ENCODE measurements at places on chromosomes 6 and 20.

DNA sequence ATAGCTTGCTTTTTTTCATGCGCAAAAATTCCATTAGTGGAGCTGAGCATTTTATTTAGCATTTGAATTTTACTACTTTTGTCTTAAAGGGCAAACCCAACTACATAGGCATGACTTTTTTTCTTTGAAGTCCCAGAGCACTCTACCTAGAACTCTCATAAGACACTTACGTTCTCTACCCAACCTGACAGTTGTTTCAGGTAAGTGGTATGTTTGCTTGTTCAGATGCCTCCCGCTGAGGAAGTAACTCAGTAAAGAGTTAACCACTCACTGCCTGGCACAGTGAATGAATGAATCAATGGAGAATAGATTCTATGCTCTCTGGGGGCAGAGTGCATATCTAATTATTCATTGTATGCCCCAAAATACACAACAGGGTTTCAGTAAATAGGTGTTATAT lies 212.3 kb upstream of the PRDM1 start:
- DNase-seq = no peak

DNA sequence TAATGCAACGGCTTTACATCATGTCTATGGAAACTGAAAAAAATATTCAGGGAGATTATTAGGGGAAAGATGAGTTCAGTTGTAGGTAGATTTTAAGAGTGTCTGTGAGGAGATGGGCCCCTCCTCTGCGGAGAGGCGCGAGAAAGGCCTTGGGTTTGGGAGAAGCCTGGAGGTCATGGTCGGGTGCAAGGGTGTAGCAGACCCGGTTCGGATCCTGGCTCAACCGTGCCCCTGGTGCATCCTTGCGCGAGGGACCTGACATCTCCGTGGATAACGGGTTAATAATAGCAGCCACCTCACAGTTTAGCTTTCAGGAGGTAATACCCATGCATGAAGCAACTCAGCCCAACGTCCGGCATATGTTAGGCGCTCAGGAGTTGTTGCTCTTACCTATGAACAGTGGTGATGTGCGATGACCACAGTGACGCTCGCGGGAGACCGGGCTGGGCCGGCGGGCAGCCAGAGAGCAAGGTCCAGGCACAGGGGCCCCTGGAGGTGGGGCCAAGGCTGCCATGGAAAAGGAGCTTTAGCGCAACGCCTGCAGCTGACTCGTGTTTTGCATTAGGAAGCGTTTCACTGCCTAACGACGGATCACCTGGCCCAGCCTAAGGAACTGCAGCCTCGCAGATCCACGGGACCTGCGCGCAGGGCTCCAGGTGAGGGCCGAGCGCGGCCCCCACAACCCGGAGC lies 146.4 kb upstream of the ARID1B start:
- no peak for DNase-seq

DNA sequence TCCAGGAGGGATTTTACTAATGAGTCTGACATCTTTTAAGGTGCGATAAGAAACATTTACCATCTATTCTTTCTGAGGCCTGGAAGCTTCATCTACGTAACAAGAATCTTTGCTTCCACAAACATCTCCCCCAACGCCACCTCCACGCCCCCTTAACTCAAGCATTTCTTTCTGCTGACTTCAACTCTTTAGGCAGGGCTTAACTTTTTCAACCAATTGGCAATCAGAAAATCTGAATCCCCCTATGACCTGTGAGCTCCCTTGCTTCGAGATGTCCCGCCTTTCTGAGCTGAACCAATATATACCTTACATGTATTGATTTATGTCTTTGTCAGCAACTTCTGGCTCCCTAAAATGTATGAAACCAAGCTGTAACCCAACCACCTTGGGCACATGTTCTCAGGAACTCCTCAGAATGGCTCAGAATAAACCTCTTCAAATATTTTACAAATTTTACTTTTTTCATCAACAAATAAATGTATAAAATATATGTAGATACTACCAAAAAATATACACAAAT lies 11.5 kb downstream of the OR2H2 start:
- no peak for DNase-seq

GRCh38 chr6:18413381-18413780 lies 26.2 kb downstream of the RNF144B start:
- no peak for DNase-seq

GRCh38 chr20:45967551-45968080 lies 4.4 kb downstream of the ZNF335 start:
- DNase-seq = no peak

DNA sequence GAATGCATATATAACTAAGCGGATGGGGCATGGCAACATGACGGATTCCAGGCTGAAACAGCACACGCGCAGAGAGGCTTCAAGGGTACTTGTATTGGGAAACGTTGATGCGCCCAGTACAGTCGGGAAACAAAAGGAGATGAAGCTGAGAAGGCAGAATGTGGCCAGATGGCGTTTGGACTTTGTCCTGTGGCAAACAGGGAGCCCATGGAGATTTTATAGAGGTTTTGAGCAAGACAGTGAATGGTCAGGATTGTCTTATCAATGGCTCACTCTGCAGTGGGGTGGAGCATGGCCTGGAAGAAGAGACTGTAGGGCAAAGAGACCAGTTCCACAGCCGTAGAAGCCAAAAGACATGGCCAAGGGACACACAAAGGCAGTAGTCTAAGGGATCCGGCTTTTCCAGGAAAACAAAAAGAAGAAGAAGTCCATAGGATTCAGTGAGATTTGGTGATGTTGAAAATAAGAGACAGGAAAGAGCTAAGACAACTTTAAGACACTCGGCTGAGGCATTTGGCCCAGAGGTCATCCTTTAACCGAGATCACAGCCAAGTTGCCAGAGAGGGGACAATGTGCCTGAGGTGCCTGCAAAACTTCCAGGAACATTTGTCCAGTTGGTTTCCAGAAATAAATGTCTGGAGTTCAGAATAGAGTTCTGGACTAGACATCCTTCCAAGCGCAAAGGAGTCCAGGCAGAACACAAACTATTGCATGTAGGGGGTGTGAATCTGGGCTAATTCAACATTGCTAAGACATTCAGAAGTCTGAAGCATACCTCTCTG lies 123.0 kb upstream of the RREB1 start:
- DNase-seq = no peak

GRCh38 chr6:156866220-156867015 lies 89.2 kb downstream of the ARID1B start:
- DNase-seq = no peak

- DNase-seq = no peak
These were observed 119.4 kb downstream of the JARID2 start for GRCh38 chr6:15365273-15365687.

DNA sequence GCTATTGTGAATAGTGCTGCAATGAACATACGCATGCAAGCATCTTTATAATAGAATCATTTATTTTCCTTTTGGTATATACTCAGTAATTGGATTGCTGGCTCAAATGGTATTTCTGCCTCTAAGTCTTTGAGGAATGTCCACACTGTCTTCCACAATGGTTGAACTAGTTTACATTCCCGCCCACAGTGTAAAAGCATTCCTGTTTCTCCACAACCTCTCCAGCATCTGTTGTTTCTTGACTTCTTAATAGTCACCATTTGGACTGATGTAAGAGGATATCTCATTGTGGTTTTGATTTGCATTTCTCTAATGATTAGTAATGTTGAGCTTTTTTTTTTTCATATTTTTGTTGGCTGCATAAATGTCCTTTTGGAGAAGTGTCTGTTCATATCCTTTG lies 208.7 kb downstream of the PHF3 start:
- DNase-seq = no peak

- no peak for DNase-seq
These were observed 1.1 kb upstream of the AFDN start for GRCh38 chr6:167825332-167826229.

DNA sequence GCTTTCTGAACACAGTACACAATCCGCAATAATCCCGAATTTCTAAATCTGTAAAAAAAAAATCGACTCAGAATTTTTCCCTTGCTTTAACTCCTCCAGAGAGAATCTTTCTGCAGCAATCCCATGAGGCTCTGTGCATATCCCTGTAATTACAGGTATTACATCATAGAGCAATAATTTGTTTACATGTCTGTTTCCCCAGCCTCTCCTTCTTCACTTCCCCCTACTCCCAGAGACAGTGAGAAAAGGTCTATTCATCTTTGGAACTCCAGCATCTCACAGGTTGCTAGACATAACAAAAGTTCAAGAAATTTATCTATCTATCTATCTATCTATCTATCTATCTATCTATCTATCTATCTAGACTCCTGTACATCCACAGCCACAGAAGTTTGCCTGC lies 26.0 kb downstream of the KLHL31 start:
- no peak for DNase-seq

GRCh38 chr20:23386304-23387117 lies 24.5 kb downstream of the GZF1 start:
- DNase-seq = no peak

GRCh38 chr6:33313709-33314514 lies at the start of gene TAPBP:
TAPBP (minus strand) TSS chr6:33314078; CDS start chr6:33314041, 37 bp downstream.
- peak; percentile 75 for DNase-seq

GRCh38 chr6:120058410-120058809 lies 708.8 kb upstream of the MAN1A1 start:
- DNase-seq = no peak

DNA sequence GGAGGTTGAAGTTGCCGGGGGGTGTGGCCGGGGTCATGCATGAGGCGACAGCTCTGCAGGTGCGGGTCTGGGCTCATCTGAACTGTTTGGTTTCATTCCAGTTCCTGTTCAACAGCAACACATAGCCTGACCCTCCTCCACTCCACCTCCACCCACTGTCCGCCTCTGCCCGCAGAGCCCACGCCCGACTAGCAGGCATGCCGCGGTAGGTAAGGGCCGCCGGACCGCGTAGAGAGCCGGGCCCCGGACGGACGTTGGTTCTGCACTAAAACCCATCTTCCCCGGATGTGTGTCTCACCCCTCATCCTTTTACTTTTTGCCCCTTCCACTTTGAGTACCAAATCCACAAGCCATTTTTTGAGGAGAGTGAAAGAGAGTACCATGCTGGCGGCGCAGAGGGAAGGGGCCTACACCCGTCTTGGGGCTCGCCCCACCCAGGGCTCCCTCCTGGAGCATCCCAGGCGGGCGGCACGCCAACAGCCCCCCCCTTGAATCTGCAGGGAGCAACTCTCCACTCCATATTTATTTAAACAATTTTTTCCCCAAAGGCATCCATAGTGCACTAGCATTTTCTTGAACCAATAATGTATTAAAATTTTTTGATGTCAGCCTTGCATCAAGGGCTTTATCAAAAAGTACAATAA lies 72.5 kb downstream of the PTPN1 start:
- DNase-seq = no peak

DNA sequence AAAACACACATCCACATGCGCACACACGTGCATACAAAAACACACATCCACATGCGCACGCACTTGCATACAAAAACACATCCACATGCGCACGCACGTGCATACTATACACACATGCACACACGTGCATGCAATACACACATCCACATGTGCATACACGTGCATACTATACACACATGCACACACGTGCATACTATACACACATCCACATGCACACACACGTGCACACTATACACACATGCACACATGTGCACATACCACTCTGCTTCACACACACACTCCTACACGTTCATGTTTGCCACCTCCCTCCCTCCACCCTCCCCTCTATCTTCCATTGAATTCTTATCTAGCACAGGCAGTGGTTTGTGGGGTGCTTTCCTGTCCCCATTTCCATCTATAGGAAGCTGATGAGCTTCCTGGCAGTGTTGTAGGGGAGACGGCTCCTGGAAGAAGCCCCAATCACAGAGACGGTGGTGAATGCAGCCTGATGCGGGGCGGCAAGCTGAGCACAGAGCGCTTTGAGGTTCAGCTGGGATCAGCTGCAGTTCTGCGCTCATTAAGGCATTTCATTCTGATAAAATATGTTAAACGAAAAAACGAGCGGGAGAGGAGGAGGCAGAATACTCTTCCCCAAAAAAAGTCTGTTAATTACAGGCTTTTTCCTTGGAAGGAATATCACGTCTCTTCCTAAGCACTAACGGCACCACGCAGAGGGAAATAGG lies 287.7 kb downstream of the TAF4 start:
- no peak for DNase-seq

GRCh38 chr20:39021748-39022147 lies 59.6 kb downstream of the DHX35 start:
- peak; percentile 70 for DNase-seq

- no peak for DNase-seq
These were observed 210.5 kb downstream of the ERMARD start for GRCh38 chr6:169961772-169962561.

GRCh38 chr6:117550618-117551242 lies 51.6 kb downstream of the GOPC start:
- DNase-seq = no peak

DNA sequence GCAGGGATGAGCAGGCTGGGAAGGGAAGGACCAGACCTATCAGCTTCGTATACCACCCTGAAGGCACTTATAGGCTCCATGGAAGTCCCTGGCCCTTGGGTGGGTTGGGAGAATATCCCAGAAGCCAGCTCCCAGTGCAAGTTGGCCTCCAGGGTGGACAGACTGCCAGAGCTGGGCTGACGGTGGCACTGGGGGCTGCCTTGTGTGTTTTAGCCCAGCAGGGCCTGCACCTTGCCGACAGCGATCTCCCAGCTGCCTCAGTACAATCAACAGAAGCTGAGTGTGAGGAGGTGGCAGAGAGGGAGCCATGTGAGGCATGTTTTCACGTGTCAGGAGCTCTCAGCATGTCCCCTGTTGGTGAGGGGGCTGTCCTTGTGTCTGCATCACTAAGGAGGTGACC lies 159.5 kb downstream of the VEGFA start:
- no peak for DNase-seq

DNA sequence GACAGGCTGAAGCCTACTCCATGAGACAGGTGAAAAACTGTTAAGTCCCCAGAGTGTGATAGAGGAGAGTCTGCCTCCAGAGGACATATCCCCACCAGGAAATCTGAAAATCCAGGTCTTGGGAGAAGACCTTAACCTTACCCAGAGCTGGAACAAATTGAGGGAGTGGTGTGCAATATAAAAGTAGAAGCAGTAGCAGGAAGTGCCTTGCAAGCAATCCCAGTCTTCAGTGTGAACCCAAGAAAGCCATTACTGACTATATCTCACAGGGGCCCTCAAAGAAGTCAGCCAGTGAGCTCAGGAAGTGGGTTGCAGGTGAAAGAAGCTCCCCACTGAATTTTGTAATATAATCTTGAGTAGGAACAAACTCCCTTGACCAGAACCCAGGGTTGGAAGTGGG lies 41.9 kb upstream of the PKIB start:
- no peak for DNase-seq

GRCh38 chr20:23197836-23198235 lies 111.7 kb upstream of the CD93 start:
- DNase-seq = no peak

- DNase-seq = peak; percentile 13
These were observed 34.6 kb upstream of the EPHA7 start for GRCh38 chr6:93453956-93454355.

DNA sequence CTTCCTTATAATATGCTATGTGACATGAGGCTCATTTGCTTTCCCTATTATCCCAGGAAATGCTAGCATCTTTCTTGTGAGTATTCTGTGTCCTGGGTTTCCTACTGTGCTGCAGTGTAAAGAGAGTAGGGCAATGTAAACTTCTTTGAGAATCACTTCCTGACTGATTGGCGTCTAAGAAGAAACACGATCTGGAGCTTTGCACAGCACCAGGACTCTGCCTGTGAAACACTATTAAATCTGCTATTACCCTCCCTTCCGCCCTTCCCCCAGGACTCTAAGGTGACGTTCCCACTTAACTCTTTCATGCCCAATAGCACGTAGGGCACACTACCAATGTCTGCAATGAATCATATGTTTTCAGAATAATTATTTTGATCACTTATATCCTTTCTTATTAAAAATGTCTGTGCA lies 607.3 kb upstream of the CITED2 start:
- no peak for DNase-seq
